Activated T-cell treated with anti-CD3 and anti-CD28 coated beads for 48 hours (primary cell): ENCODE measurements at places on chromosomes 5 and 9.

DNA sequence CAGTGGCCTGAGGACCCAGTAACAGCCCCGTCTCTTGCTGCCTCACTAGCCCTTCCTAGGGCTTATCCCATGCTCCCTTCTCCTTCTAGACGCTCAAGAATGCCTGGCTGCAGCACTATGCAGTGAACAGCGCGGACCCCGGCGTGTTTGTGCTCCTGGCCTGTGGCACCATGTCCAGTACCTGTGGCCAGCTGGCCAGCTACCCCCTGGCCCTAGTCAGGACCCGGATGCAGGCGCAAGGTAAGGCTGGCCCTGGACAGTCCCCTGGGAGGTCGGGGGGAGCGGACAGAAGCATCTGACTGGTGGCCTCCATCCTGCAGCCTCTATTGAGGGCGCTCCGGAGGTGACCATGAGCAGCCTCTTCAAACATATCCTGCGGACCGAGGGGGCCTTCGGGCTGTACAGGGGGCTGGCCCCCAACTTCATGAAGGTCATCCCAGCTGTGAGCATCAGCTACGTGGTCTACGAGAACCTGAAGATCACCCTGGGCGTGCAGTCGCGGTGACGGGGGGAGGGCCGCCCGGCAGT is 20.5 kb downstream of the PTGES2 start:
- DNase-seq: no peak

GRCh38 chr5:170571875-170572852 is 68.3 kb downstream of the KCNIP1 start:
- peak; percentile 69 for DNase-seq

DNA sequence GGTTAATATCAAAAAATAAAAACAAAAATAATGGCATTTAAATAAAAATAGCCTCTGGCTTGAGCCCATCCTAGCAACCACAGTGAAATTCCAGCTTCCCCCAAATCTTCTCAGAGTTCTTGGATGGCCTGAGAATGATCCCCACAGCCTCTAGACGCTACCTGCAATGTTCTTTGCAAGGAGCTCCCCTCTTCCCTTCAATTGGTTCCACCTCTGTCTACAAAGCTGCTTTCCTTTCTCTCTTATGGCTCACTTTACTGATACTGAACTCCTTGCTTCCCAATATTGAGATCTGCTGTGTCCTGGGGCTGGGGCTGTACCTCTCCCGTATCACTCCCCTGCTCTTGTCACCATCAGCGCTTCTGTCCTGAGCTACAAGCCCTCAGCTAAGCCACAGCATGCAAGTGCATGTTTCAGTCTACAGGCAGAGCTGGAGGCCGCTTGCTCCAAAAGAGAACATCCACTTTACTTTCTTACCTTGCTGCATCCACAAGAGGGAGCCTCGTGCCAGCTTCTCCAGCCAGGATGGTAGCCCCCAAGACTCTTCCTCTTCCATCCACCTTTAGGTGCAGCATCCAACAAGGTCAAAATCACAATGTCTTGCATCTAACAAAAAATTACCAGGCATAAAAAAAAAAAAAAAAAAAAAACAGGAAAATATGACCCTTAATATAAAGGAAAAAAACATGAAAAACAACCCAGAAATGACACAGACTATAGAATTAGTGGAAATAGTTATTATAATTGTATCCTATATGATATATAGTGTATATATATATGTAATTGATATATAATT is 57.4 kb upstream of the PRSS3 start:
- no peak for DNase-seq

DNA sequence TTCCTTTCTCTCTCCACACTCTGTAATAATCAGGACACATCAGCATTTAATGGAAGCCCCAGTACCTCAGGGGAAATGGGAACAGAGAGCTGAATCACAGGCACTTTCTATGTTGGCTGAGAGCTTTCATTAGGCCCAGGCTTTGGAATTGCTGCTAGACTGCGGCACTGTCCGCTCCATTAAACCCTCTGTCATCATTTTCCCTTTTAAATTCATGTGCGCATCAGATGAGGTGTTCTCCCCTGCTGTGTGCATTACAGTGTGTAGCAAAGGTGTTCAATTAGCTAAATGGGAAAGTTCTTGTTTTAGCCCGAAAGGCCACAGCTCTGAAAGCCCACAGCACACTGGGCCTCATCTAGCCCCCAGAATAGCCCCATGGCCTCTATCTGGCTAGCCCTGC is 133.6 kb downstream of the SV2C start:
- no peak for DNase-seq

- no peak for DNase-seq
These were observed 63.4 kb downstream of the CD180 start for GRCh38 chr5:67133217-67133616.

DNA sequence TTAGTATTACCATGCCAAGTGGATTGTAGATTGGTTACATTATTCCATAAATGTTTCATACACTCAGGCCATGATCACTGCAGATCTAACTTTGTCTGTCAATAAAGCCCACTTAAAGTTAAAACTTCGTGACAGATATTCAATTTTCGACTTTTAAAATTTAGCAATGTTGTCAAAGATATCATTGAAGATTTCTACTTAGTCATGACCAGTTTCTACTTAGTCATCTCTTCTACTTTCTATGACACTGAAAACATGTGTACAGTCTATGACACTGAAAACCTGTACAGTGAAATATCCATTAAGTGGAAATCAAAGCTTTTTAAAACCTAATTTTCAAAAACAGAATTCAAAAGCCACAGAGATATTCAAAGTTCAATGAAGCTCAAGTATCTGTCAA is 258.2 kb downstream of the MCTP1 start:
- no peak for DNase-seq
